ENCODE measurements at places on chromosomes 2 and 18.

GRCh38 chr2:8862230-8862629 is 24.8 kb upstream of the KIDINS220 start:
- DNase-seq = no peak

DNA sequence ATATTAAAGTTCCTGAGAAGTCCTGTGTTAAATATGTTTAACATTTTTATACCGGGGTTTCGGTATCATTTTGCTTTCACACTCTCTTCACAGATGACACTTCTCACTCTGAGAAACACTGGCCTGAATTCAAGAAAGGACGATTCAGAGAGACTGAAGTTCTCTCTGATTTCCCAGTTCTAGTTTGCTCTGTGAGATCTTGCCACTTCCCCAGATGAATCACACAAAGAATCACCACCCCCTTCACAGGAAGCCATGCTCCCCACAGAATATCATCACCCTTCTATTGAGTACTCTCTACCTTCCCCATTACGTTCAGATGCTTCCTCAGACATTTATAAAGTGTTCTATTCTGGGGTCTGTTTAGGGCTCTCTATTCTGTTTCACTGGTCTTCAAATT is 16.1 kb upstream of the CD207 start:
- DNase-seq = no peak

DNA sequence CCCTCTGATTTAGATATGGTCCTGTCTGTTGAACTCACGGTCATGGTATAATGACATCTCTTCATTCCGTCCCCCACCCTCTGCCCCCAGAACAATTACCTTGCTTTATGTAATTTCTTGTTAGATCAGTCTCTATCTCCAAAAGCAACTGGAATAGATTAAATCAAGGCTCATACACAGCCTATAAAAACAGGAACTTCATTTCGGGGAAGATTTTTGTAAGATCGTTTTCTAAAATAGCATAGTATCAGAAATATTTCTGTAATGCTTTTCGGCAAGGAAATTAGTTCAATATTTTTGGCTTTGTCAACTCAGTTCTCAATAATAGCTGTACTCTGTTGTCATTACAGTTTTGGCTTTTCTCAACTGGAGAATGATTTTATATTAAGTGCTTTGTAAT is 157.2 kb downstream of the FMNL2 start:
- no peak for DNase-seq

GRCh38 chr2:60959501-60959900 is 58.0 kb upstream of the PEX13 start:
- no peak for DNase-seq

- no peak for DNase-seq
Observed at GRCh38 chr2:45273412-45274249, 264.4 kb upstream of the SIX2 start.

DNA sequence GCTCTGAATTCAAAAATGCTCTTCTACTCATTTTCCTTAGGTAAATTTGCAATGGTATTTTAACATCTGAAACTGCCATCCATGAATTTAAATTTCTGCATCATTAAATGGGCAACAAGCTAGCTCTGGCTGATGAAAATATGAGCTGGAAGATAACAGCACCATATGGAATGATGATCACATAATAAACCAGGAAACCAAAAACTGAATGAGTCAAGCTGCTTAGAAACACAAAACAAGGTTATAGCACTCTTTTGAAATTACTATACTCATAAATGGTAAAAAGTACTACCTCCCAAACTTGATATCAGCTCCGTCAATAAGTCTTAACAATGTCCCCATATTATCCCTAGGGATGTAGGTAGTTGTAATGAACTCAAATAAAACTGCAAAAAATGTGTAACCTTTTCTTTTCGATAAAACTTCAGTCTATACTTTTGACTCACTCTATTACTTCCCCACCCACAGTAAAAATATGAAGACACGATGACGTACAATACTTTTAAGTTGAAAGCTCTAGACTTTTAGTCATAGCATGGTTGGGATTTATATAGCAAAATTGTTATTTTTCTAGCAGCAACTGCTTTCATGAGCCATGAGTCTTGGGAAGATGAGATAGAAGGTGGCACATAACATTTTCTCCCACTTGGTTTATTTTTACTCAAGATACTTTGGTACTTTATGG is 396.7 kb downstream of the CDH2 start:
- DNase-seq = no peak

DNA sequence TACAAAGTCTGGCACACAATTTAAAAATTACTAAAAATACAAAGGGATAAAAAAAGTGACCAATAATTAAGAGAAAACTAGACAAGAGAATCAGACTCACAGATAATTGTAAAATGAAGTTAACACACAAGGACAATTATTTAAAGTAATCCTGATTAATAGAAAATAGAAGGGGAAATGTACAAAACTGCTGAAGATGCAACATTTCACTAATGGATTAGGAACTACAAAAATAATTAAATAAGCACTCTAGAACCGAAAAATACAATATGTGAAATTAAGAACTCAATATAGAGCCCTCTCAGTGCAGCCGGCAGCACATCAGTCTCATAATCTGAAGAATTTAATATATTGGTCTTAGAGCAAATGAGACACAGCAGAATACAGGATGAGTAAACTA is 24.6 kb downstream of the HYCC2 start:
- DNase-seq = no peak

DNA sequence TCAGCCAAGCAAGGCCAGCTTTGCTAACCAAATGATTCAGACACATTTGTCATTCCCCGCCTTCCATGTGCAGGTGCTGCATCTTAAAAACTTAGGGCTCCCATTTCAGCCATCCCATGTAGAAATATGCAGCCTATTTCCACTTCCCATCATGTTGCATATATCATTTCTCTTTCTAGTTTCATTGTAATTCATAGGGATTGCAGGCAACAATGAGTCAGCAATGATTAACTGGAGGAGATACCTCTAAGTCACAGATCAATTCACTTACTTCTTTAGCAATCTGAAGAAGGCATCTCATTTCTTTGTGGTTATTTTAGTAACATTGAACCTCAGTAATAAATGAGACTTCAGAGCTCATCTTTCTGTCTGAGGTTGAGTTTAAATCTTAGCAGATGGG is 276.1 kb upstream of the PKDCC start:
- DNase-seq = no peak

- peak; percentile 49 for DNase-seq
Observed at GRCh38 chr18:22840606-22841144, 92.5 kb upstream of the RBBP8 start.

- DNase-seq = no peak
Observed at GRCh38 chr2:88310787-88311186, 140.6 kb downstream of the THNSL2 start.

DNA sequence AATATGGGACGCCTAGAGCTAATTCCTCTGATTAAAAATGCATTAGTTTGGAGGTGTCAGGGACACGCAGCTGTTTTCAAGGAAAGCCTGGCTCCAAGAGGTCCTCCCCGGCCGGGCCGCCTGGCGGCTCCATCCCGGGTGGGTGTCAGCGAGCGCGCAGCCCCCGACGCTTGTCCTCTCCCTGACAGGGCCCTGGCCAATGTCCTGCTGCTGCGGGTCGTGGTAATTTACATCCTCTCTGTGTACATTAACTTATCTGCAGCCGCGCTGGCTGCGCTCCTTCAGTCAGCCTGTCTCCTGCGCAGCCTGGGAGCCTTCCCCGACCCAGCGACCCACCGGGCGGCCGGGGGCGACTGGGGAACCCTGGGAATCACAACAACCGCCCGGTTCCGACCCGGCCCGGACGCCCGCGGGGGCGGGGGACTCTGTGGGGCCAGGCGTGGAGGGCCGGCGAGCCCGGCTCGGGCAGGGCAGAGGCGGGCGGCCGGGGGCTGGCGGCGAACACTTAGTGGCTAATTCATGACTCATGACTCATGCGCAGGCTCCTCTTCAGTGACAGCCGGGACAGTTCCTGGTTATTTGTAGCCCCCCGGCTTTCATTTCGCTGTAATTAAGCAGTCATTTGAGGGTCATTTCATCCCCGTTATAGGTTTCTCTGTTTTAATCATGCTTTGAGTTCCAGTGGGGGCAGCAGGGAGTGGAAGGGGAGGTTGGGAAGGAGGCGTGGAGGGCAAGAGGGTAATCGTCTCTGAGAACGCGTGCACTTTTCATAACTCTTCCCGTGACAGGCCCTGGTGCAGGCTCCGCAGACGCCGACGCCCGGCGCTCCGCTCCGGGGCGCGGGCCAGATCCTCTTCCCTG is 141.9 kb upstream of the CTAGE1 start:
- DNase-seq = peak; percentile 59

DNA sequence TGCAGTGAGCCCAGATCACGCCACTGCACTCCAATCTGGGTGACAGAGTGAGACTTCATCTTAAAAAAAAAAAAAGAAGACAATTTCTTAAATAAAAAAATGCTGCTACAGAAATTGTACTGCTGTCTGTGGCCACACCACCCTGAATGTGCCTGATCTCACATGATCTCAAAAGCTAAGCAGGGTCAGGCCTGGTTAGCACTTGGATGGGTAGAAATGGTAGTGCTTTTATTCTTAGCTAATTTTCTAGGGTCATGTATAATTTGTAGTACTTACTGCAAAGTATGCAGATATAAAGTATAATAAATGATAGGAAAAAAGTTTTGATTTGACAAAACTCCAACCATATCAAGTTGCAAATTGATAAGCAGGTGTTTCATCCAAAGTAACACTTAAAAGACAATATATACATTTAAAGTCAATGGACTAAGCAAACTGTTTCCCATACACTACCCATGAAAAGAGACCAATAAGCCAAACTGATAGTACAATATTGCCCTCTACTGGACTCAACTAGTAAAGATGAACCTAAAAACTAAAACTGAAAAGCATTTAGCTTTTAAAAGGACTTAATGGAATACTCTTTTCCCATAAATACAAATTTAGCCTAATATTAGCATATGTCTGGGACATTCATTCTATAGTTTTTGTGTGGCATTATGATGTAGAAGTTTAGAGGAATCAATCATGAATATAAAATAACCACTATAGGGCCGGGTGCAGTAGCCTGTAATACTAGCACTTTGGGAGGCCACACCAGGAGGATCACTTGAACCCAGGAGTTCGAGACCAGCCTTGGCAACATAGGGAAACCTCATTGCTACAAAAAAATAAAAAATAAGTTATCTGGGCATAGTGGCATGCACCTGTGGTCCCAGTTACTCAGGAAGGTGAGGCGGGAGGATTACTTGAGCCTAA is 18.6 kb upstream of the PEX13 start:
- peak; percentile 62 for DNase-seq

DNA sequence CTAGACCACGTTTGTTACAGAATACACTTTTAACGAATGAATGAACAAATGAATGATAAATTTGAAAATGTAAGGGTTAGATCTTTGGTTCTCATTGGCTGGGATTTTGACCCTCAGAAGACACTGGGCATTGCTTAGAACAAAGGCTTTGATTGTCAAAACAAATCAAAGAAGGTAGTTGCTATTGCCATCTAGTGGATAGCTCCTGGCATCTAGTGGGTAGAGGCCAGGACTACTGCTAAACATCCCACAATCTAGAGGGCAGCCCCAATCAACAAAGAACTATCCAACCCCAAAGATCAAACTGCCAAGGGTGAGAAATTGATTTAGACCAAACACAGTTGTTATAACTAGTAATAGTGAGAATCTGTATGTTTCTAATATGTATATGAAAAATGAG is 552.3 kb downstream of the KCNJ3 start:
- no peak for DNase-seq
